ENCODE measurements at places on chromosomes 11 and 22.

GRCh38 chr11:116387641-116388040 is 385.1 kb downstream of the BUD13 start:
- DNase-seq = no peak

- no peak for DNase-seq
These were observed 89.0 kb downstream of the APIP start for GRCh38 chr11:34827228-34827627.

DNA sequence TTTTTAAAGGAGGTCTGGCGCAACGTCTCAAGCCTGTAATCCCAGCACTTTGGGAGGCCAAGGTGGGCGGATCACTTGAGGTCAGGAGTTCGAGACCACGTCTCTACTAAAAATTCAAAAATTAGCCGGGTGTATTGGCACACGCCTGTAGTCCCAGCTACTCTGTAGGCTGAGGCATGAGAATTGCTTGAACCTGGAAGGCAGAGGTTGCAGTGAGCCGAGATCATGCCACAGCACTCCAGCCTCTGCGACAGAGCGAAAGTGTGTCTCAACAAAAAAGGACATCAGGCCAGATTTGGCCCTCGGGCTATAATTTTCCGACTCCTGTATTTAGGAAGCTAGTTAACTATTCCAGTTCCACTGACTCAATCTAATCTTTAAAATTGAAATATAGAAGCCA is 78.7 kb upstream of the SLC25A18 start:
- no peak for DNase-seq

GRCh38 chr22:41524809-41525449 is 19.3 kb downstream of the POLR3H start:
- peak; percentile 47 for DNase-seq

DNA sequence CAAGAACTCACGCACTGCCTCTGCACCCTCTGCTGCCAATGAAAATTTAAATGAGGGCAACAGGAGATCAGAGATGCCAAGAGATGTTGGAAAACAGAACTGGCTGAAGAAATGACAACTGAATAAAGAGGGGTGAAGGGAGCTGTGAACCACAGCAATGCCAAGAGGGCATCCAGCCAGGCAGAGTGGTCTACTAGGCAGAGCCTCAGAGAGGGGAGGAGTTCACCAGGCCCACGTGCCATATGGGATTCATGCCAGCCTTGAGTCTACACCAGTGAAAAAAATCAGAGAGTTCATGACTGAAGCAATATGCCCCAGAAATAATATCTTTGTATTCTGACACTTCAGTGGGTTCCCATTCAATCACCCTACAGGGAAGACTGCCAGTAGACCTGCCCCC is 4.4 kb downstream of the APOL2 start:
- DNase-seq = no peak

- no peak for DNase-seq
These were observed 66.1 kb downstream of the FAM76B start for GRCh38 chr11:95723361-95723942.

DNA sequence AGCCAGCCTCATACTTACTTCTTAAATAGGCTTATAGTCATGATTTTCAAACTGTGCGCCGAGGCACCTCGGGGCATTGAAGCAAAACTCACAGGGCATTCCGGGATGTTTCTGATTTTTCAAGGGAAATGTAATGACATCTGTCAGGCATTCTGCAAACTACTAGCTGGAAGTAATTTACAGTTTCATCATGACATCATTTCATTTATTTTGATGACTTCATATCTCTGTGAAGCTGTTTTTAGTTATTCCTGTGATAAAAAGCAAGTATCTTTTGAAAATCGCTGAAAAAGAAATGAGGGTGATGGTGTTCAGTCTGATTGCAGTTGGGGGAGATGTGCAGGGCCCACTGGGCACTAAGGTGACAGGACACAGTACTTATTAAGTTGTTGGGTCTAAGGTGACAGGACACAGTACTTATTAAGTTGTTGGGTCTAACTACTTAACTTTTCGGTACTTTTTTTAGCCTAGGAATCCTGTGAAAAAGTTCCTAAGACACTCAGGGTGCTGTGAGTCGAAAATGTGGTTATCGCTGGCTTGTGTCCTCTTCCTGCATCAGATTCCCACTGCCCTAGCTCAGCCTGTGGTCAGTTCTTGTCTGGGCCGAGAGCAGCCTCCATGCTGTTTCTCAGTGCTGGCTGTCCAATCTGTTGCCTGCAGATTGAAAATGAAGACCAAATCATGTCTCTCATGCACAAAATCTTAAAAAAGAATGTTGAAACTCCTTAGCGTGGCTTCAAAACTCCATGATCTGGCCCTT is 42.6 kb downstream of the APLP2 start:
- DNase-seq = no peak

All from activated CD4-positive, alpha-beta T cell treated with anti-CD3 and anti-CD28 coated beads for 24 hours (primary cell).